ENCODE measurements at places on chromosomes 7 and 10. TPM values are rescaled to one million over a fixed set of nuclear protein-coding genes. Genes with fewer than 3 reads are reported as not detected.

DNA sequence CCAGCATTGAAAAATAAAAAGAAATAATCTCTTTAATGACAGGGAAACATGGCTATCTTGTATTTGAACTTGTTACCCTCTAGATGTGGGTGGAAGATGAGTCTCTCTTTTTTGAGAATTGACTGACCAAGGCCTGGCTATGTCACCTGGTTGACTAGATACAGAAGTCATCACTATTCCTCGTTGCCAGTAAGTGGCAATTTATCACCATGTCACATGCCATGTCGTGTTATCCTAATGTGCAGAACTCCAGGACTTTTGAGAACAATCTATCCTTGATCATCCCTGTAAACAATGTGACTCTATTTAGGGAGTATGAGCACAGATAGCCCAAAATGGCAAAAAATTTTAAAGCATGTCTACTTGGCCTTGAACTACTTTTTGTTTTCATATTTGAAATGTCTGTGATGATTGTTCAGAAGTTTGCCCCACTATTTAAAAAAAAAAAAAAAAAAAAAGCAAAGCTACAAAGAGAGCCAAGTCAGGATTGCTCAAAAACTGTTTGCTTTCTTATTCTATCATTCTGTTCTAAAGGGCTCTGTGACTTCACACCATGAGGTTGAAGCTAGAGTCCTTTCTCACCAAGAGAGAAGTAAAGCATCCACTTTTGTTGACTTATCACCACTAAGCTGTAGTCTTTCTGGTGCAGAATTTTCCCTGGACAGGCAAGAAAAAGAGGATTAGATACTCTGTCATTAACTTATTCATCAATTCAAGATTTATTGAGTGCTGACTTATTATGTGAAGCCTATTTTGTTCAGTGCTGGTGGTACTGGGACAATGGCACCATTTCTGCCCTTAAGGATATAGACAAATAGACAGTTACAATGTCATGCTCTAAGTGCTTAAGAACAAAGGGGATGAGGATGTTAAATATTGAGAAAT is 10.4 kb upstream of the WIPF3 start:
- DNase-seq, result no peak

DNA sequence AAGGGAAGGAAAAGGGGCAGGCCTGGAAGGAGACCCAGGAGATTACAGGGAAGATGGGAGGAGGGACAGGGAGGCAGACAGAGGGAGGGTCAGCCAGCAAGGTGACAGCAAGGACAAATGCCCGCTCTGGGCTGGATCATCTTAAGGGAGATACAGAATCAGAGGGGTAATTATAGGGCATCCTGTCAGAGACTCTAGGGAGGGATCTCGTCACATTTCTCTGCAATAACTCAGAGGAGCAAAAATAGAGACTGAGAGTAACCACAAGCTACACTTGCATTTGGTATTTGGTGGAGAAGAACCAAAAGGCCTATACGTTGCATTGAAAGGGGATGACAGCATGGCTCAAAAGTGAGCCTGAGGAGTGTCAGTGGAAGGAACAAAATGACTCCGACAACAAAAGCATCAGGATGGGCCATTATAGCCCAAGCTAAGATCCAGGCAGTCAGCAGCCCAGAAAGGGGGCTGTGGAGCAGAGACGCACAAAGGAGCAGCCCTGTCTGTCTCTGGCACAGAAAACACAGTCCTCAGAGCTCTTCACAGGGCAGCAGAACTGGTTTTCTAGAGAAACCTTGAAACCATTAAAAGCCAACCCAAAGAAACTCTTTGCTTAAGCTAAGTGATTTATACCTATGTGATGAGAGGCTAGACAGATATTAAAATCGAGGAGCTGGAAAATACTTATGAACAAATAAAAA is 430.2 kb upstream of the VSTM2A start:
- no peak for DNase-seq

ADAM8 gene
- 0.90 TPM for polyA plus RNA-seq

ANKRD22 gene
- not detected for polyA plus RNA-seq

All from IMR-90 (cell line).